Nephron progenitor cell (in vitro differentiated cells): ENCODE measurements at places on chromosomes 1 and 21.

- DNase-seq, result no peak
Measured at GRCh38 chr1:147919896-147920295, 8.3 kb upstream of the GPR89B start.

DNA sequence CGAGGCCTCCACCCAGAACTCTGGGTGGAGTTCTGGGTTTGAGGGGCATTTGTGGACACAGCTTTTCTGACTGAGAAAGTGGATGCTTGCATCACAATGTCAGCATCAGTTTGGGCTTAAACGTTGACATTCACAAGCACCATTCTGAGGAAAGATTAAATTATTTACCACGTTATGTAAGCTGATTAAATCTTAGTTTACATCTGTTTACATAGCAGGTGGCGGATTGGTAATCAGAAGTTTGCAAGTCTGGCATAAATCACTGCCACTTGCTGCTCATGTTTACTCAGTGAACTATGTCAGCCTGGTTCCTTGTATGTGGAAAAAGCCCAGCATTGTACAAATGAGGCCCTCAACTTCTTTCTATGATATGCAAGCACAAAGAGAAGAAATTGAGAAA is 310.1 kb downstream of the PAPPA2 start:
- DNase-seq, result no peak

DNA sequence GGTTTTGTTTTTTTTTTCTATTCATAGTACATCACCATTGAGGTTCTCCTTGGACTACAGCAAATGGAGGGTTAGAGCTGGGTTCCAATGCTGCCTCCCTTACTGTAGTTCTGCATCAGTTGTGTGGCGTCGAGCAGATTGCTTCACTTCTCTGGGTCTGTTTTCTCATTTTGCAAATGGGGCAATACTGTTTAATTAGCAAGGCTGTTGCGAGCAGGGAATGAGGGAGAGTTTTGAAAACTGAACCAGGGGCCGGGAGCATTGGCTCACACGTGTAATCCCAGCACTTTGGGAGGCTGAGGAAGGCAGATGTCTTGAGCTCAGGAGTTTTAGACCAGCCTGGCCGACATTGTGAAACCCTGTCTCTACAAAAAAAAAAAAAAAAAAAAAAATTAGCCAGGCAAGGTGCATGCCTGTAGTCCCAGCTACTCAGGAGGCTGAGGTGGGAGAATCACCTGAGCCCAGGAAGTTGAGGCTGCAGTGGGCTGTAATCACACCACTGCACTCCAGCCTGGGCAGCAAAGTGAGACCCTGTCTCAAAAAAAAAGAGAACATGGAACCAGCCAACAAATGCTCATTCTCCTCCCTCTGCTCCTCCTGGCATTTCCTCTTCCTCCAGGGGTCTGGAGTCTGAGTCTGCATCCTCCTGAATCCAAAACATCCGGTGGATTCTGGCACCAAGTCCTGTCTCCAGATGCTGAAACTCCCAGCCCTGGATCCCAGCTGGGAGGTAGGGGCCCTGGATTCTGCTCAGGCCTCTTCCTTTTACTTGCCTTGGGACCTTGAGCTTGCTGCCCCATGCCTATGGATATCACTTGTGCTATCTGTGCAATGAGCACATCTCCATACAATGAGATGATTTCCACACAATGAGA is 3.7 kb upstream of the PLOD1 start:
- DNase-seq, result no peak

- no peak for DNase-seq
Measured at GRCh38 chr1:61202854-61203598, 120.7 kb downstream of the NFIA start.

DNA sequence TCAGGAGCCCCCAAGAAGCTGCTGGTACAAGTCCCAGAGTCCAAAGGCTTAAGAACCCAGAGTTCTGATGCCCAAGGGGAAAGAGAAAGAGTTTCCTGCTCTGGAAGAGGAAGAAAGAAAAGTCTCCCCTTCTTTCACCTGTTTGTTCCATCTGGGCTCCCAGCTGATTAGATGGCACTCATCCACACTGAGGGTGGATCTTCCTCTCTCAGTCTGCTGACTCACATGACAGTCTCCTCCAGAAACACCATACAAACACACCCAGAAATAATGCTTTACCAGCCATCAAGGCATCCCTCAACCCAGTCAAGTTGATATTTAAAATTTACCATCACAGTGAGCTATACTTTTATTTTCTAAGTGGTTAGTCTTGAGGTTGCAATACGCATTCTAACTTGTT is 257.9 kb downstream of the PAPPA2 start:
- DNase-seq, result no peak

DNA sequence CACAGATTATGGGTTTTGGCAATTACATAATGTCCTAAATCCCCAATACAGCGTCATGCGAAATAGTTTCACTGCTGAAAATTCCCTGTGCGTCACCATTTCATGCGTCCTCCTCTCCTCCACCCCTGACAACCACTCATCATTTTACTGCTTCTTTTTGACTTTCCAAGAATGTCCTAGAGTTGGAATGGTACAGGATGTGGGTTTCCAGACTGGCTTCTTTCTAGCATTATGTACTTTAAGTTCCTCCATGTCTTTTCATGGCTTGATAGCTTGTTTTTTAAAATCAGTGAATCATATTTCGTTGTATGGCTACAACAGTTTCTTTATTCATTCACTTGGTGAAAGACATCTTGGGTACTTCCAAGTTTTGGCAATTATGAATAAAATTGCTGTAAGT is 7.4 kb downstream of the NBPF3 start:
- DNase-seq, result no peak

- DNase-seq, result no peak
Measured at GRCh38 chr1:23742670-23743286, 493 bp upstream of the ELOA start.

- no peak for DNase-seq
Measured at GRCh38 chr1:179029321-179029759, 3.6 kb downstream of the FAM20B start.

DNA sequence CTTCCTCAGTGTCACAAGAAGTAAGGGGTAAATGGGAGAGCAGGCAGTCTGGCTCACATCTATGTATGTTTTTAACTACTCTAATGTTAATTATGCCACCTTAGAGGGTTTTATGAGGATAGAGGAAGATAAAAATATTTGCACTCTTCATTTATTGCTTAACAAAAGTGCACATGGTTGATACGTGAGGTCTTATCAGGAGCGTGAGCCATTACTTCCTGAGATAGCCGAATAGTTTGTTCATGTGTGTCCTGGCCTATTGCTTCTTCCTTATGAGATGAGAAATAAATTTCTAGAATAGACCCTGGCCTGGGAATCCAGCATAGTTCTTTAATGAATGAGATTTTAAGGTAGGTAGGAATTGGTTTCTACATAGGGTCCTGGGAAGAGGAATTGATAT is 471.1 kb upstream of the B3GALT2 start:
- DNase-seq, result no peak

DNA sequence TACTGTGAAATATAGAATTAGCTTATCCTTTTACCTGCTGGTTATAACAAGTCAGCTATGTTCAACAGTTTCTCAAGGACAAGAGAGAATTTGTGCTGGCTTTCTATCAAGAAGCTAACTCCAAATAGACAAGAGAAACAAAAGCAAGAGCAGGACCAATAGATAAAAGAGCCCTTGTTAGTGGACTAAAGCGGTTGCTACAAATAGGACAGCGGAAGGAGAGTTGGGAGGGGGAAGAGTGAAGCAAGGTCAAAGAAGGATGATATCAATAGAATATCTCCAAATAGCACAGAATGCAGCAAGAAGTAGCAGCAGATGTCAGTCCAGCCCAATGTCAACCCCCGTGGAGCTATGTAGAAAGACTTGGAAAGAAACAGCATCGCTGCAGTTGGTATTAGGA is 53.0 kb upstream of the AKT3 start:
- DNase-seq, result no peak

DNA sequence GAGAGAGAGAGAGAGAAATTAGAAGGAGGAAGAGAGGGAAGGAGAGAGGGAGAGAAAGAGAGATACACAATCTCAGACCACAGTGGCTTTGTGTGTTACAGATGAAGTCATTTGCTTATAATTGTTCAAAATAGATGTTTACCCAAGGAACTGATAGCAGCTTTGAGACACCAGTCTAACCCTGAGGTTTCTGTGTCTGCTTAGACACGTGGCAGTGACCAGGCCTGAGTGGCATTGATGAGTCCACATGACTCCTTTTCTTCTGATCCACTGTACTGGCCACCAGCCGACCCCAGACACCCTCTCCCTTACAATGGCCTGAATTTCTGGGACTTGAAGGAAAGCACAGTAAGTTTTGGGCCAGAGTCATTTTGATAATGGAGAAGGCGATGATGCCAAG is 104.9 kb downstream of the DUSP10 start:
- no peak for DNase-seq

DNA sequence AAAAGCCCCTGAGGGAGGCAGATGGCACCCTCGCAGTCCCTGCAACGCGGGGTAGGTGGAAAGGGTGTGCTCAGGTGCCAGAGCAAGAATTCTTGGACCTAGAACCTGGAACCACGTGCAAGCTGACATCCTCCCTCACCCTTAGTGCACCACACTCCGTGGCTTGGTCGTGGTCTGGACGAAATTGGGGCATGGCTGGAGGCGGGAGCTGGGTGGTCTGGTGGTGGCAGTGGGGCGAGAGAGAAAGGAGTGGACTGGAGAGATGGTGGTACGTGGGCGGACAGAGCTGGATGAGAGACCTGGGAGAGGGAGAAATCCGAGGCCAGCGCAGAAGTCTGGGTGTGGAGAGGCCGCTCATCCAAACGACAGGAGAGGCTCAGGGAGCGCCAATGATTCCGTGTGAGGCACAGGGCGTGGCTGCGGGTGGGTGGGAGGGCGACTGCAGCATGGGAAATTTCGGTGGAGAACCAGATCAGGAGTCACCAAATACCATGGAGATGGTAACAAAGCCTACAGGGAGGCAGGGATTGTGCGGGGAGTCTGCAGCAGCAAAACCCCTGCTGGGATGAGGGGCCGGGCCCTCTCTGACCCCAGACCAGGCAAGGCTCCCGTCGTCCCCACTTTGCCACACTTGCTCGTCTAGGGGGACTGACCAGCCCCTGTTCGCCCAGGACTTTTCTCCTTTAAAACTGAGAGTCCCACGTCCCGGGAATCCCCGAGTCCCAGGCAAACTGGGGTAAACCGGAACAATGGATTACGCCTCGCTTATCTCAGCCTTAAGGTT is 31.9 kb downstream of the CDCP2 start:
- DNase-seq, result no peak

DNA sequence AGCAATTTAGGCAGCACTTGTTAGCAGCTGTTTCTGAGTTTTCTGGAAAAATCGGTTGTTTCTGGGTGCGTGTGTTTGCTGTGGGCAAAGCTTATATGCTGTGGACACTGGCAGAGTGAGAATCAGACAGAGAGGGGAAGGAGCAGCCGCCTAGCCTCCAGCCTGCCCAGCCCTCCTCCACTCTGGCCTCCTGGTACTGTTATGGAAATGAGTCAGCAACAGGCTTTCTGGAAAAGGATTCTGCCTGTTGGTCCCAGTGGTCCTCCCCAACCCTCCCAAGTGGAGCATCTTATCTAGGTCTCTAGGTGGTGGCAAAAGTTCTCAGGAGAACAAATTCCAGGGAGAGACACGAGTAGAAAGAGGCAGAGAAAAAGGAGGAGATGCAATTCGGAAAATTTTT is 42.2 kb upstream of the GOLT1A start:
- DNase-seq, result no peak

DNA sequence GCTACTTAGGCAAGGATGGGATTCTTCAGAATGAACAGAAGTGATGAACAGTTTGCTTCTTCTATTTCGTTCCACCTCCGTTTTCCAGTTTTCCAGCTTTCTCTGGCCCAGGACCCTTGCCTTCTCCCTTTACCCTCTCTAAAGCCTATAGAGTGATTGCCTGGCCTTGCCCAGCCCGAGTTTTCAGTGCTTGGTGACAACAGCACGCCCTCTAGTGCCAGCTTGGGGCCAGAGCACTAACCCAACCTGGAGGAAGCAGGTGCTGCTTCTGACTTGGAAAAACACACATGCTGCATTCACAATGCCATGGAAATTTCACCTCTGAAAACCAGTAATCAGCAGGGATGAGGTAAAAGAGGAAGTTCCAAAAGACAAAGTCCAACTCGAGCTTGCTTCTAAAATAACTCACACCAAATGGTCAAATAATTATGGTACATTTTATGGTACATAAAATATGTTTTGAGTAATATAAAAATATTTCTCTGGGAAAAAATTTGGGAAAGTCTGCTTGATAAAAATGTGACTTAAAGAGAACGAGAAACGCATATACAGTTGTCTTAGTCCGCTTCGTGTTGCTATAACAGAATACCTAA is 26.1 kb downstream of the UBE2T start:
- peak; percentile 85 for DNase-seq

GRCh38 chr21:46633566-46633965 is 1.9 kb upstream of the PRMT2 start:
- DNase-seq, result no peak

DNA sequence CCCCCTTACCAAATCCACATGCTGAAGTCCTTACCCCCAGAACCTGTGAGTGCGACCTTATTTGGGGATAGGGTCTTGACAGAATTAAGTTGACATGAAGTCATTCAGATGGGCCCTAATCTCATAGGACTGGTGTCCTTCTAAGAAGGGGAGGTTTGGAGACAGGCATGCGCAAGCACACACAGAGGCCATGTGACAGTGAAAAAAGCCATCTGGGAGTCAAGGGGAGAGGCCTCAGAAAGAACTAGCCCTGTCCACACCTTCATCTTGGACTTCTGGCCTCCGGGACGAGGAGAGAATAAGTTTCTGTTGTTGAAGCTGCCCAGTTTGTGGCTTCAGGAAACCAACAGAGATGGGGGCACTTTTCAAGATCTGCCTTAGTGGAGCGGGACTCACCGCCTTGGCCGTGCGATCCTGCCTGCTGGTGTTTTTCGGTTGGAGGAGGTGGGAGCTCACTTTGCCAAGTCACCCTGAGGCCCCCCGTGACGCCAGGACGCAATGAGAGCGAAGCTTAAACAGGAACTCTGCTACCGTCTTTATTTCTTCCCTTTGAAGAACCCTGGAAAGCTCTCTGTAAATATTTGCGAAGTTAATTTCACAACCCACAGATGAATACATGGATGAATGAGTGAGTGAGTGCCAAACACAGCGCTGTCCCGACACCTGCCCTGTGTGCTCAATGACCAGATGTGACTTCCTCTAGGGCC is 42.5 kb upstream of the C1orf174 start:
- no peak for DNase-seq

GRCh38 chr1:184476187-184476586 is 89.4 kb downstream of the C1orf21 start:
- DNase-seq, result no peak

GRCh38 chr1:55640708-55641473 is 425.7 kb upstream of the USP24 start:
- DNase-seq, result no peak

DNA sequence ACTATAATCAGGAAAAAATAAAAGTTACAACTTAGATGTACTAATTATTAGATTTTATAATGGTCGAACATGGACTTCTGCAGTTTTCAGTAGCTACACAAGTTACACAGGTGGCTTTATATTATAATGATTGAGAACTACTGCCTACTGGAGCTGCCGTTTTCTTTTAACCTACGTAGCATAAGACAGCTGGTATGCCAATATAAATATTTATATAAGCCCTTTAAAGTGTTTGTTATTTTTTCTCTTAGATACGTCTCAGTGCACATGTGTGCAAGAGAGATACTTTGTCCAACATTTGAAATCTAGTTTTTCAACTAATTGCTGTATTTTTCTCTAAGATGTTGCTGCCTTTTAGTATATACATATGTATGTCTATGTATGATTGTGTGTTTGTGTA is 42.4 kb downstream of the PDC start:
- DNase-seq, result no peak
